Inflammatory macrophage (primary cell): ENCODE measurements at places on chromosomes 1 and 21.
A peak's percentile ranks its signal among the peaks of the same experiment; 100 is the strongest.

DNA sequence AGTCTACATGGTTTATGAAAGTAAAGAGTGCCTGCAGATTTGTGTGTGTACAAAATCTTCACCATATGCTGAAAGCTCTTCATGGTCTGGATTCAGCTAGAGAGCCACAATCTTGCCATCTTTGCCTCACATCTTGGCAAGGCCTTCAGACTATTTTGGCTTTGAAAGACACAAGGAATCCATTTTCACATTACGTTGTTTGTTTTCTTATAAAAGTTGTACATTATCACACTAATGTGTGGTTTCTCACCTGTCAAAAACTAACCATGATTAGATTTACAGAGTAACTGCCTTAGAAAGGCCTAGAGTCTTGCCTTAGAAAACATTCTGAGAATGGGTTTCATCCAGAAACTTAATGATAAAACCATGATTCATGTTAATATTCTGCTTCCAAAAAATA lies 494.6 kb downstream of the NEGR1 start:
- DNase-seq = no peak

GRCh38 chr1:79638382-79638781 lies 631.9 kb upstream of the ADGRL4 start:
- DNase-seq = no peak

GRCh38 chr1:7177438-7178146 lies 392.3 kb downstream of the CAMTA1 start:
- no peak for DNase-seq

DNA sequence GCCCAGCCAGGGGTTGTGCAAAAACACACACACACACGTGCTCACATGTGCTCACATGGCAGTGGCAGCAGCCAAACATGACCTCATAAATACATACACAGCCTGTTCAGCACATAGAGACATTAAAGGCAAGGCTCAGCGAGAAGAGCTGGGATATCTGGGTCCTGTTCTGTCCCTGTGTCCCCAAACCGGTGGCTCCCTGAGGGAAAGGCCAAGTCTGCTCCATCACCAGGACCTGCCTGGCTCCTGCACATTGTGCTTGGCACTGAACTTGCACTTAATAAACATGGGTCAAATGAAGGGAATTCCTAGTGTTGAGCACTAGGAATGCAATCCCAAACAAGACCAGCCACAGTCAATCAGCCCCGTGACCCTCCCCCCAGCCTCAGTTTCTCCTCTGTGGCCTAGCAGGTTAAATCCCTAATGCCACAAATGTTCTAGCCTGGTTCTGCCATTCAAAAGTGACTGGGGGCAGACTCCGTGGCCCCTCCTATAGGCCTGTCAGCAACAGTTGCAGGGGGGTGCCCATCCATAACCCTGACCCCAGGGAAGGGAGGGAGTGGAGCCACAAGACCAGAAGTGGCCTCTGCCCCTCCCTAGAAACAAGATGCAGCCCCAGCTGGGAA lies 160.9 kb upstream of the VAMP3 start:
- DNase-seq = no peak

GRCh38 chr1:48677306-48678287 lies 99.1 kb downstream of the BEND5 start:
- DNase-seq = peak; percentile 75

- no peak for DNase-seq
Measured at GRCh38 chr1:2301607-2302291, 73.6 kb downstream of the SKI start.

DNA sequence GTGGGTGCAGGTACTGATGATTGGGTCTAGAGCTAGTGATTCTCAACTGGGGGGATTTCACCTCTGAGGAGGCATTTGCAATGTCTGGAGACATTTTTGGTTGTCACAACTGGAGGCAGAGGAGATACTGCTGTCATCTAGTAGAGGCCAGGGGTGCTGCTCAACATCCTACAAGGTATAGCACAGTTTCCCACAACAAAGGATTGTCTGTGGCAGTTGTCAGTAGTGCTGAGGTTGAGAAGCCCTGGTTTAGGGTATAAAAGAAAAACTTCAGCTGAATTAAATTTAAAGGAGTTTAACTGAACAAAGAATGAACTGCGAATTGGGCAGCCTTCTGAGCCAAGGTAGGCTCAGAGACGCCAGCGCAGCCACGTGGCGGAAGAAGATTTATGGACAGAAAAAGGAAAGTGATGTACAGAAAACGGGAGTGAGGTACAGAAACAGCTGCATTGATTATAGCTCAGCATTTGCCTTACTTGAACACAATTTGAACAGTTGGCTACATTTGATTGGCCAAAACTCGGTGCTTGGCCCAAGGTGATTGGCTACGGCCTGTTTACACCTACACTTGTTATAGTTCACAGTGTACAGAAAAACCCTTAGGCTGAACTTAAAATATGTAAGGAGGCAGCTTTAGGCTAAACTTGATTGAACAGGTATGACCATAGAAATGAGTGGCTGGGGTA lies 40.4 kb downstream of the MPZL1 start:
- DNase-seq = no peak

DNA sequence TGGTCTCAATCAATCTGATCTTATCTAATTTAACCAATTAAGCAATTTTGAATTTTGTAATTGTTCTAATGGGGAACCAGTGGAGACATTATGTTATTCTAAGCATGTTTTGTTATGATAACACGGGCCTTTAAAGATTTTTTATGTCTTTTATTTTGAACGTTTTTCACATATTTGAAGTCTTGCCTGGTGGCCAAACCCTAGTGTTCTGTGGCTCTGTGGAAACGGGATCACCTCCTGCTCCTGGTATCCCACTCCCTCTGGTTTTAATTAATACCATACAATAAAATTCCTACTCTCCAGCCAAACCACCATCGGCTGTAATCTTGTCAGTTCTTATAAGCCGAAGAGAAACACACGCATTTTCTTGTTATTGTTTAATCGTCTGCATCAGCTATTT lies 22.9 kb upstream of the LMO4 start:
- DNase-seq = no peak

DNA sequence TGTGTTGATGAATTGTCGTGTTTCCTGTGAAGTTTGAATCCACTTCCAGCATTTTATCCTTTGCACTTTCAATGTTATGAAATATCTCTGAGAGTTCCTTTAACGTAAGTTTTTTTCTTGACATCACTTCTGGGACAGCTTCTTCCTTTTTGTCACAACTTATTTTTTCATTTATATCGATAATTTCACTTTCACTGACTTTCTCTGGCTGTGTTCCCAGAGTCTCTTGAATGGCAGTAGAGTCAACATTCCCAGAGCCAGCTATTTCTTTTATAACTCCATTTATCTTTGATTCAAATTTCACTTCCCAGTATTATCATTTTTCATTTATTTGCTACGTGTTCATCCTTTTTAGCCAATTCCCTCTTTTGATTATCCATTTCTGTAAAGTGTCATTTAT lies 256.5 kb downstream of the PAPPA2 start:
- no peak for DNase-seq
